Femur (tissue), 1 donor: ENCODE measurements at places on chromosomes 5 and 9.

DNA sequence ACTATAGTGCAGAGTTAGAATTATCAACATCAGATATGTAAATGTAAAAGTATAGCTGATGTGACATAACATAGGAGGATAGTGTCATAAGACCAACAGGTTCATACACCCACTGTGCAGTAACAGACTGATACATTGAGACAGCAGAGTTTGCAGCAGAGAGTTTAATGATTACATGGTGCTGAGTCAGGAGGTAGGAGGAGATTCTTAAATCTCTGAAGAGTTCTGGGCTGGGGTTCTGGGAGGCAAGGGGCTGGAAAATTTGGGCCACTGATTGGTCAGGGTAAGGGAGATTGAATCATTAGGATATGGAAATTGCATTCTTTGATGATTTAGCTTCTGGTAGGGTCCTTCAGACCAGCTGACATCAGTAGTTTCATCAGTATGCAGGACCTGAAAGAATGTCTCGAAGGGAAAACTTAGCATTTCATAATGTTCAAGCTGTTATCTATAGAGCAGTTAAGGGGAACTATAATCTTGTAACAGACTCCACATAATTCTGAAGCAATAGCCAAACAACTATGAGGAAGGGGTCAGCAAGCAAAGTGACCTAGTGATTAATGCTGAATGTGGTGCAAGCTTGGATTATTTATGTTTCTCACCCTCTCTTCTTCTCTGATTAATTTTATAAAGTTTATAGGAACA is 35.6 kb downstream of the CCL28 start:
- DNase-seq = no peak

GRCh38 chr9:129868872-129869486 is 33.7 kb downstream of the USP20 start:
- no peak for DNase-seq

DNA sequence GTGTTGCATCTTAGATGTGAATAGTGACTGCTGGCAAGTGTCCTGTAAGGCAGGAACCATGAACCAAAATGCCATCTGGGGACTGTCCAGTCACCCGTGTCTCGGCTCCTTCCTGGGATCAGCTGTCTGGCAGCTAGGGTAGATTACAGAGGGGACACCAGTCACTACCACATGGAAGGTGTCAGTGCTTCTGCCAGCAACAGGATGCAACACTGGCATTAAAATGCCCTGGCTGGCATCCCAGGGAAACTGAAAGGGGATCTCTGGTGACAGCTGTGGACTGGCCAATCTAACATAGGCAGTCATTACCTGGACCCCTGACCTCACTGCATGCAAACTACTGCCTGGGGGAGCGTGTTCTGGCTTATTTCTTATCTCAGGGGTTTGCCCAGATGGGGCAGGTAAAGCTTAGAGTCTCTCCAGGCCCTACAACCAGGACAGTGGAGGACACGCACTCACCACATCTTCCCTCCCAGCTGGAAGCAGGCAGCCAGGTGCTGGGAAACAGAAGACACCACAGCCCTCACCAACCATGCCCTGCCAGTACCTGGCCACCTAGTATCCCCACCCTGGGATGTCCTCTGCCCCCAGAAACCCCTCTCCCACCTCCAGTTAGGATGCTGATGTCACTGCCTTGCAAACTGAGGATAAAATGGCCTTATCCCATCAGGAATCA is 83.8 kb downstream of the SEMA4D start:
- DNase-seq = peak; percentile 52

DNA sequence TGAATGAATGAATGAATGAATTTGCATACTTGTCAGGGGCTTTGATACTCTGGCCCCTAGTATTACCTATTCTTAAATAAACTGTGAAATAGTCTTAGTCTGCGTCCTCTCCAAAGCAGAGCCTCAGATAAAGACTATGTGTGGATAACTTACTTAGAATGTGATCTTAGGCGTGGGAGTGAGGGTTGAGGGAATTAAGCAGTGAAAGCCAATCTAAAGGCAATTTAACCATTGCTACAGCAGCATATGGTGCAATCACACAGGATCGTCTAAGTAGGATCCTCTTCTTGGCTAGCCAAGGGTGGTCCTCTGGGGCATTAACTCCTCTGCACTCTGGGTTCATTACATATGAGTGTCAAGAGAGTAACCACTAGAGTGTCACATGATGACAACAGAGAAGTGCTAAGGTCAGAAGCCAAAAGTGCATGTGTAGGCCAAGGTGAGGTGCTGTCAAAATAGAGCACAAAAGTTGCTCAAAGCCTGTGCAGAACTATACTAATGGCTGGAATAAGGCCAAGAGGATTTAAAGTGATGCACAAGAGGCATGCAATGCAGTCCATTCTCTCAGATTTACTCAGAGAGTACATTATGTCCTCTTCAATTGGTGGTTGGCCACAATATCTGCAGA is 274.4 kb upstream of the SEMA6A start:
- no peak for DNase-seq
